ENCODE measurements at places on chromosomes 5 and 9.

DNA sequence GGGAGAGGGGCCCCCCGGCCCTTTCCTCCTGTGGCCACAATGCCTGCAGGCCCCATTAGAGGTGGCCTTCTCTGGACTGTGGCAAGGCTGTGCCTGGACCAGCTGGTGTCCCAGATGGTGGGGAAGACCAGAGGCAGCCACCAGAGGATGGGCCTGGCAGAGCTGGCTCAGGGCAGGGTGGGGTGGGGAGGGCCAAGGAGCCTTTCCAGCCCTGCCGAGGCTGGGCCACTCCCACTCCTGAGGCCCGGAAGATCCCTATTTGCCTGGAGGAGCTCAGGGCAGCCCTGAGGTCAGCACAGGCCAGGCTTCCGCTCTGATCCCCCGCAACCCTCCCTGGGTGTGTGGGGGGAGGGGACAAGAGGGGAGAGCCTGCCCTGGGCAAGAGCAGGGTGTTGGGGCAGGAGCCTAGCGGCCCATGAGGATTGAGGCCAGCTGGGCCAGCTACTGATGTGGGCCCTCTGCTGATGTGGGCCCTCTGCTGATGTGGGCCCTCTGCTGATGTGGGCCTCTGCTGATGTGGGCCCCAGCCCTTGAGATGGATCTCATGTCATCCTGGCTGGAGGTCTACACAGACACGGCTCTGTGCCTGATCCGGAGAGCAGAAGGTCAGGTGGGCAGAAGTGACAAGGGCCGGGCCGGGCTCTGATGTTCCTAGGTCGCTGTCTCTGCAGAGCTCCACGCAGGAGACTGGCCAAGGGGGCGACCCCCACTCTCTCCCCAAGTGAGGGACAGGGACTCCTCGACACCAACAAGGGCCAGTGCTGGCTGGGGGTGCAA, 6.0 kb downstream of the MRPS2 start:
- DNase-seq, result no peak

- no peak for DNase-seq
These were observed 19.9 kb upstream of the HMHB1 start for GRCh38 chr5:143791848-143792731.

GRCh38 chr9:122265149-122265915, 650 bp downstream of the MRRF start:
- peak; percentile 11 for DNase-seq

DNA sequence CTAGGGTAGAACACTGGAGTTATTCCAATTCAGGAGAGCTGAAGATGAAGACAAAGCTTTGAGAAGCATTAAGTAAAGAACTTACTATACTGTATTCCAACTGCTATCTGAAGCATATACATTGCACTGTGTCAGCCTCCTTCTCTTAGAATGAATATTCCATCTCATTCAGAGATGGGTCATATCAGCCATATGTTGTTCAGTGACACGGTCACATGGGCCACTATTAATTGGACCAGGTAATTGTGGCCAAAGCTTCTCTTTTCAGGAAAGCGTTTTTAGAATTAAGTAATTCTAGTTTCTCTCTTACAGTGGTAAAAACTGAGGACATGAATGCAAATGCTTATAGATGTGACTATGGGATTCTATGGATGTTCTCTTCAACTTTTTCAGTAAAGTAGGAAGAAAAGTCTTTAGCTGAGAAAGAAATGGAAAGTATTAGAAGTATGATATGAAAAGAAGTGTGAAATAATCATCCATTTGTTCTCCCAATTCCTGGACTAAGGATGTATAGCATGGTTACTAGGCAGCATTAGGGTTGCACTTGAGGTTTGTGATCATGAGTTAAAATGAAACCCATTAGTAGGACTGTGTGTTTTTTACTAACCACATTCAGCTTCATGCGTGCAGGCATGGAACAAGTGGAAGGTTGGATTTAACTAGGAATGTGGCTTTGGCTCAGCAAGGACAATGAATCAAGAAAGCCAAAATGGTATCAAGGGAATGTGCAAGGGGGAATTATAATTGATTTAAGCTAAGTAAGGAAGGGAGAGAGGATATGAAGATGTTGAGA, 40.9 kb downstream of the CETN3 start:
- no peak for DNase-seq

- DNase-seq, result no peak
These were observed 20.8 kb downstream of the FXN start for GRCh38 chr9:69056191-69056815.
